ENCODE measurements at places on chromosomes 6 and 20.

GRCh38 chr20:63074631-63075030, 67.9 kb upstream of the BHLHE23 start:
- DNase-seq = no peak

DNA sequence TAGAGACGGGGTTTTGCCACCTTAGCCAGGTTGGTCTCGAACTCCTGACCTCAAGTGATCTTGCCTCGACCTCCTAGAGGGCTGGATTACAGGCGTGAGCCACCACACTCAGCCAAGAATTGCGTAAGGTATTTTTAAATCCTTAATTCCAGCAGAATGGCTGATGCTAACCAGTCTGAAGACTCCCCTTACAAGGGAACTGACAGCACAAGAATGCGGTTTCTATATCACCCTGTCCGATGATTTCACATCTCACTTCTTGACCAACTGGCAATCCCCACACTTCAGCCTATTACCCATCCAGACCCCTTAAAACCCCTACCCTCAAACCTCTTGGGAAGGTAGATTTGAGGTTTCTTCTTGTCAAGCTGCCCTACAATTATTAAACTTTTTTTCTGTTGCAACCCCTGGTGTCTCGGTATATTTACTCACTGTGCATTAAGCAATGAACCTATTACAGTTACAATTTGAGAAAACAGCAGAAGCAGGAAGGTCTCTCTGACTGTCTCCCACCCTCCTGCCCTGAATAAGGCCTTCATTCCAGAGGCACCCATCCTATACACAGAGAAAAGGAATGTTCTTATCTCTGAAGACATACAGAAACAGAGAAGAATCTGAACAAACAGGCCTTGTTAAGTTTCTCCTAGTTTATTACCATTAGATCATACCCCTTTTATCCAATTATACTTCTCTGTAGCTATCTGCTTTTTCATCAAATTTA, 164.9 kb downstream of the ARHGAP18 start:
- DNase-seq = no peak

DNA sequence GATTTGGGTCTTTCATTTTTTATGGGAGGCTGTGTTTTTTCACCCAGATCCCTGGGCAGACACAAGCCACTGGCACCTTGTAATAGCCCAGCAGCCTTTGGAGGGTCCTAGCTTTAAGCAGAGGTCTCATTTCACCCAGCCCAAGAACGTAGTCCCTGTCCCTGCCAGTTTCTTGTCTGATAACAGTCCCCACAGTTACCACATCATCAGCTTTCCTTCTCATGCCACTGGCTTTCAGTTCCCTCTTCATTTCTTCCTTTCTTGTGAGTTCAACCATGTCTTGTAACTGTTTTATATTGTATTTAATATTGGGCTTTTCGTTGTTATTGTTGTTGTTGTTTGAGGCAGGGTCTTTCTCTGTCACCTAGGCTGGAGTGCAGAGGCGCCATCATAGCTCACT, 10.6 kb downstream of the PNPLA1 start:
- no peak for DNase-seq

GRCh38 chr20:13396826-13397225, 175.8 kb downstream of the ISM1 start:
- DNase-seq = no peak

GRCh38 chr6:122649701-122650100, 39.5 kb downstream of the PKIB start:
- DNase-seq = no peak

DNA sequence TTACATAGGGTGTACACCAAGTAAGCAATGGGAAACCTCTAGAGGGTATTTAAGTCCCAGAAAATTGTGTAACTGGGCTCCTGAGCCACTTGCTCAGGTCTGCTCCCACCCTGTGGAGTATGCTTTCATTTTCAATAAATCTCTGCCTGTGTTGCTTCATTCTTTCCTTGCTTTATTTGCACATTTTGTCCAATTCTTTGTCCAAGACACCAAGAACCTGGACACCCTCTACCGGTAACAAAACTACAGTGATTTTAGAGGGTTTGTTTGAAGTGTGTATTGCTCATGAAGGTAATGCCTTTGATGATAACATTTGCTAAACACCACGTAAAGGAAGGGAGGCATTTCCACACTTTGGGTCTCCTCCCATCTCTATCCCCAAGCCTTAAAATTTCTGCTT, 46.2 kb downstream of the MYB start:
- no peak for DNase-seq

GRCh38 chr20:20217621-20218020, 150.3 kb upstream of the INSM1 start:
- DNase-seq = no peak

- no peak for DNase-seq
Measured at GRCh38 chr20:11098888-11099287, 425.1 kb upstream of the JAG1 start.
